ENCODE measurements at places on chromosomes 6 and 20.

- DNase-seq: no peak
Observed at GRCh38 chr6:100320686-100321085, 144.0 kb downstream of the SIM1 start.

- DNase-seq: no peak
Observed at GRCh38 chr6:13437218-13437996, 50.0 kb downstream of the GFOD1 start.

- no peak for DNase-seq
Observed at GRCh38 chr6:121614115-121614514, 178.7 kb downstream of the GJA1 start.

DNA sequence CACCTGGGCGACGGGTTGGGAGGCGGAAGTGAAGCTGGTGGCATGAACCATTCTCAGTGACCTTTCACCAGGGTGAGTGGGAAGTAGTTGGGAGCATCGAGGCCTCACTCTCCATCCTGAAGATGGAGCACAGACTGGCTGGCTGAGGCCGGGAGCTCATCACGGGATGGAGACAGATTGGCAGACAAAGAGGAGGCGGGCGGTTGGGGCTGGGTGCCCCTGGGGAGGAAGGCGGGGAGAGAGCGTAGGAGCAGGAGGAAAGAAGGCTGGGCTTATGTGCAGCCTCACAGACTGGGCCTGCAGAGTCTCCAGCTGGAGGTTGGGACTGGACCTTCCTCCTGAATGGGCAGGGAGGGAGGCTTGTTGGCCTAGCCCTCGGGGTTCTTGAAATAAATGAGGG is 44.2 kb upstream of the SCRT2 start:
- peak; percentile 76 for DNase-seq

DNA sequence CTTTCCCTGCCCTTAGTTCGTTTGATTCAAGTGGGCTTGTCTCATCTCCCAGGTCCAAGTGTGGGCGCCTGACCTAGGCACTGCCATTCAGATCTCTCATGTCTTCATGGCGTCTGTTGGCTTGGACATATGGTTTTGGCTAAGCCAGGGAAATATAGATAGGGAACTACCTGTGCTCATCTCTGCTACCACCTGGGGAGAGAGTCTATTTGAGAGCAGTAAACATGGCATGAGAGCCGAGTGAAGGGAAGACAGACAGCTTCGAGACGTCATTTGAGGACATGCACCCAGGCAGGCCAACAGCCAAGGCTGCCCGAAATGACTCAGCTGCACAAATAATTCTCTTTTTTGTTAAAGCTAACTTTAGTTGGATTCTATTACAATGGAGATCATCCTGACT is 370.7 kb upstream of the AGPAT4 start:
- DNase-seq: no peak

GRCh38 chr6:143549221-143549948 is 37.9 kb upstream of the FUCA2 start:
- no peak for DNase-seq

DNA sequence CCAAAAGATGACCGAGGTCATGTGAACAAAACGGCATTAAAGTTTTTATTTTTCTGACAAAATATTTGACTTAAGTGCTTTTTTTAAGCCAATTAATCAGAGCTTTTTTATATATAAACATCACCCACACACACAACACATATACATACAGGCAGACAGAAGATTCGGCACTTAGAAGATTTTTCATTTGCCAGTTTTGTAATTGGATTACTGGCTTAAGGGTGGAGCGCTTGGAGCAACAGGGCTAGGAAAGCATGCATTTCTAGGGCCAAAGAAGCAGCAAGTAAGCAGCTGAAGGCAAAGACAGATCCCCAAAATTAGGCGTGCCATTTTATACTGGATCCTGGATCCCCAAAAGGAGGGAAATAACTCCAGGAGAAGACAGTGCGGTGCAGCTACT is 30.3 kb downstream of the SAMD5 start:
- no peak for DNase-seq

DNA sequence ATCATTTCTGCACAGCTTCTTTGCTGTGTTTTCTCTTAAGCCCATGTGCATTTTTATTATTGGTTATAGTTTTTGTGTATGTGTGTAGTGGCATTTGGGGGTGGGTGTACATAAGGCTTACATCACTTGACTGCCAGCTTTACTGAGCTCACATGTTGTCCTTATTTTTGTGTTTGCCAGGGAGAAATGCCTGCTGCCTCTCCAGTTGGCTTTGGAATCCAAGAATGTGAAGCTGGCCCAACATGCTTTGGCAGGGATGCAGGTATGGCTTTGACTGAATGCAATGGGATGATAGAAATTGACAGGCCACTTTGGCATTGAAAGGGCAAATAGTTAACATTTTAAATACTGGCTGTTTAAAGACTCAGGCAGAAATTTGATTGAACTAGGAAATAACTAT is 11.4 kb downstream of the PBOV1 start:
- no peak for DNase-seq

DNA sequence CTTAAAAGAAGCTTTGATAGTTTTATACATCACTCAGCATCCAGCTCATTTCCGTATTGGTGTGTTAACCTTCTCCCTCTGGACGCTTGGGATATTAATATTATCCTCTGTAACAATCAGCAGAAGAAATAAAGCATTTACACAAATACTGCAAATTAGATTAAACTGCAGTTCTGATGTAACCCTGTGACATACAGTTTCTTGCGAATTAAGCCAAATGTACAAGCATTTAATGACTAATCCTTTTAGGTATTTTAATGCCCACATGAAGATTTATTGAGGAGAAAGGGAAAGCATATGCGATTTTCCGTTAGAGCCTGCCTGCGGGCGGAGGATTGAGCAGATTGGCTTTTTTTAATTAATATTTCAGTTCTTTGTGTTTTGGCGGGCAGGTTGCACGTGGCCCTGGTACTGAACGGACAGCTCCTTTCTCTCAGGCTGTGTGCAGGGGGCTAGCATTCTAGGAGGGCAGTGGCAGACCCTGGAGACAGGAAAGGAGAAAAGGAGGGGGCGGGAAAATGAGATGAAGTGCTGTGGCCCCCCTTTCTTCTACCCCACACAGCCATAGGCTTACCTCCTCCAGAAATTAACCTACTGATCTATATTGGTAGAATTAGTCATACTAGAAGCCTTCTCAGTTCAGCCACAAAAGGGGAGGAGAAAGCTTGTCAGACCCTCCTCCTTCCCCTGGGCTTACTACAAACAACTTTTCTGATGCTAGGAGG is 14.1 kb upstream of the TFAP2D start:
- DNase-seq: no peak

- no peak for DNase-seq
Observed at GRCh38 chr6:5656226-5656625, 350.5 kb downstream of the NRN1 start.

DNA sequence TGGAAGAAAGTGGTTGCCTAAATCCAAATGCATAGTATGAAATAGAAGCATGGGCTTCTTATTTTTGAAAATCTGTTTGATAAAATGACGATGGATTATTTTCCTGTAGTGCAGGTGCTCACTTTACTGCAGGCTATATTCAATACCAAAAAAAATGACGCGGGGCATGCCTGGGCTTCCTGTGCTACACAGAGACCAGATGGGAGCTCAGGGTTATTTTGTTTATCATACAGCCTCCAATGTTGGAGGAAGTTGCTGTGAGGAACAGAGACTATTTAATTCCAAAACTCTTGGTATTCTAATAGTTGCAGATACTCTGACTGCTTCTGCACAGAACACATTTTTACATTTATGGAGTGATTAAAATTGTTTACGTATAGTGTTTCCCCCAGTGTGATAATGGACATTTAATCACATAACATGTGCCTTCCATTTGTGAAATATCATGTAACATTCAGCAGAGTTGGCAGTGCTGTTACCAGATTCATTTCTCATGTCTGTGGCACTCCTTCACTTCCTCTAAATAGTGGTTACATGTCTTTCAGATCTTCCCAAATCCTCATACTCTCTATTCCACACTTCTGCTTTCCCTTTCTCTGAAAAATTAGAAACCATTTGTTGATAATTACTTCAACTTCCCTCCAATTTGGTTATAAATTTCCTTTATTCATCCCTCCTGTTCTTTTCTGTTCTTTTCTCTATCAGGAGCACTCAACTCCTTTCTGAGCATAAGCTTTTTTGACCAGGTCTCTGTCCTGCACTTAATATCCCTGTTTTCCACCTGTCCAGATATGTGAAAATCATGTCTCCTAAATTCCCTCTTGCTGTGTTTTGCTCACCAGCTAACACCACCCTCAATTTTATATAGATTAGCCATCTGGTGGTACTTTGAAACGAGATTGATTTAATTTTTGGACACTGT is 121.6 kb downstream of the ADGRB3 start:
- DNase-seq: no peak

- DNase-seq: no peak
Observed at GRCh38 chr20:47805951-47806350, 20.7 kb upstream of the SULF2 start.

GRCh38 chr20:61667056-61667792 is 398.5 kb downstream of the TAF4 start:
- no peak for DNase-seq

DNA sequence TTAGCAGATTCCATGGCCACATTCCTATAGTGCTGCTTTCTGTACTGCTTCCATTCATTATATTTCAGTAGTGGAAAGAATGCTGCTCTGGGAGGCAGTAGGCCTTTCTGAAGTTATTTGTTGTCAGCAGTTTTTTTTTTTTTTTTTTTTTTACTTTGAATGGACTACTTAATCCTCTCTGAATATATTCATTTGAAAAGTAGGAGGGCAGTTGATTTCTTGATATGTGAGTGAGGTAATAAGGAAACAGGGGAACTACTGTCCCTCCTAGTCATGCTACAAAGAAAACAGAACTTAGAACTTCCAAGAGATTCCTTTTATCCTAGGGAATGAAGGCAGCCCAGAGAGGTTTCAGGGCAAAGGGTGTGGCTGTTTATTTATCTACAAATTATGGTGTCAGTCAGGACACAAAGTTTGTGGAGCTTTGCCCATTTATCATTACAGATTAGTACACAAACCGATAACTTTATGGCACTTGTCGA is 155.9 kb downstream of the JARID2 start:
- DNase-seq: no peak

- no peak for DNase-seq
Observed at GRCh38 chr6:148383658-148384368, 41.2 kb downstream of the SASH1 start.

DNA sequence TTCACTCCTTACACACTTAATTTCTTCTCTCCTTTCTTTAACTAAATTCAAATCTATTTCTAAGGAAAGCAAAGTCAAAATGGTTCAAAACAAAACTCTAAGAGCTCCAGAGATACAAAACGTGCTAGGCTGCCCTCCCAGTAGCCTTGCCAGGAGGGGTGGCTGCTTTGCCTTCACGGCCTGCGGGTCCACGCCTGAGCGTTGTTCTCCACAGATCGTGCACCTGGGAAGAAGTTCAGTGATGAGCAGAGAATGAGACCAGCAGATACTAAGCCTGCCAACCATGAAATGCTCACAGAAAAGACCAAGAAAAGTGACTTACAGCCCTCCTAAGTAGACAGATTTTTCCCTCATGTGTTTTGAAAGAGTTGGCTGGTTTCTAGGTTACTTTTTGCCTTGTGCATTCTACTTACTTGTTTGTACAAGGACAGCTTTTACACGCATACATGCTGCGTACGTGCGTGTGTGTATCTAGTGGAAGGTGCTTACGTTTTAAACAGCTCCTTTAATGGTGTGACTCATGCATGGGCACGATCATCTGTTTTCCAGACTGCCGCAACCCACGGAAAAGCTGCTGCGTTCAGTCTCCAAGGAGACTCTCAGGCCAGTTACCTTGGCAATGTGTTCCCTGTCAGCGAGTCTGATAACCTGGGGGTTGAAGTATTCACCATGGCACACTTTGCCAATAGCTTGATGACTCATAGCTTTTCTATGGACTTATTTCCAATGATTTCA is 32.4 kb upstream of the PBOV1 start:
- no peak for DNase-seq

DNA sequence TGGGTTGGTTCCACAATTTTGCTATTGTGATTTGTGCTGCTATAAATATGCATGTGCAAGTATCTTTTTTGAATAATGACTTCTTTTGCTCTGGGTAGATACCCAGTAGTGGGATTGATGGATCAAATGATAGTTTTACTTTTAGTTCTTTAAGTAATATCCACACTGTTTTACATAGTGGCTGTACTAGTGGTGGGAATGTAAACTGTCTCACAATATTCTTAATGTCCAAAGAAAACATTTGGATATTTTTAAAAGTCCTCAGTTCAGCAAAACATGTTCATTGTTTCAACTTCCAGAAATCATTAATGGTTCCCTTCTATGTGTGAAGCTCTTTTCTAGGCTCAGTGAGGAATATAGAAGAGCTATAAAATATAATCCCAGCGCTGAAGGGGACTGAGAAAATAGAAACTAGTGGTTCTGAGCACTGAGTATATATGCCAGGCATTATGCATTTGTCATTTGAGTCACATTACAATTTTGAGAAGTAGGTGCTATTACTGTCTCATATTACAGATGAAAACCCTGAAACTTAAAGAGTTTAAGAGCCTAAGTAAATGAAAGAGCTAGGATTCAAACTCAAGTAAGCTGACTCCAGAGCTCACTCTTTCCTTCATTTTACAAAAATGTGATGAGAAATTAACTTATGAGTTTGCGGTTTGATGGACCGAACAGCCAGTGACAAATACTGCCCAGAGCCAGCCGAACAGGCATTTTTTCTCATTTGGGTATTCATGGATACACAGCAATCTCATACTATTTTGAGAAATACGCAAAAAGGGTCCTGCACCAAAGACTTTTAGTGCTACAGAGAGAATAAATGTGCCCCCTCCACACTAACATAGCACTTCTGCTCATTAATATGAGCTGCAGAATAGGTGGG is 250.1 kb downstream of the TBX18 start:
- DNase-seq: no peak

GRCh38 chr6:82619573-82619972 is 256.0 kb downstream of the TPBG start:
- DNase-seq: no peak

- DNase-seq: no peak
Observed at GRCh38 chr6:147514831-147515230, 6.3 kb downstream of the SAMD5 start.

DNA sequence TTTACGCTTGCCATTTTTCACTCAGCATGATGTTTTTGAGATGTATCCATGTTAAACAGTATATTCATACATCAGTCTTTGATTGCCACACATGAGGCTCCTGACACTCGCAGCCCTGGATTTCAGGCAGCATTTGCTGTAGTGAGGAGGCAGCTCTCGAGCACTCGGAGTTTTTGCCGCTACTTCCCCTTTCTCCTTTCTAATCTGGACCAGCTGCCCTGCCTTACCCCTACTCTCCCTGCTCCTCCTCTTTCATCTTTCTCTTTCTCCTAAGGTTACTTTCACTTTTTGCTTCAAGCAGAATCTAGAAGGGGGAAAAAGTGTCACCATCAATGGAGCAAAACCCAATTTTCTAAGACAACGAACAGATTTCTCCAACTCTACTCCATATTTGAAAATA is 5.9 kb upstream of the CST3 start:
- no peak for DNase-seq

- no peak for DNase-seq
Observed at GRCh38 chr6:160337301-160337700, 10.9 kb upstream of the SLC22A3 start.

DNA sequence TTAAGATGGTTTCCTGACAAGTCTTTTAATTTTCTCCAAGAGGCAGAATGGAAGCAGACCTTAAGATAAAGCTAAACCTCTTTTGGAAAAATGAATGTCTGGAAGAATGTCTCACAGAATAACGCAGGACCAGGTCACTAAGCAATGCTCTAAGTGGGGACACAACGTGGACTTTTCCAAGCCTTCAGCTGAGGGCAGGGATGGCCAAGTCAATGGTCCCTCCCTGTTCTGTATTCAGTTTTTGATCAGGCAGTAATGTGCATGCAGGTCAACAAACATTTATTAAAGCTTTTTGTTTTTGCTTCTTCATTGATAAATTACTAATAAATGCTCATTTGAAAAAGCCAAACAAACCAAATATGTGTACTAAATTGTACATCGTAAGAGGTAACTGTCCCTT is 2.0 kb upstream of the RNF182 start:
- DNase-seq: no peak

Data from H7 (cell line).